ENCODE measurements at places on chromosomes 7 and 10.

DNA sequence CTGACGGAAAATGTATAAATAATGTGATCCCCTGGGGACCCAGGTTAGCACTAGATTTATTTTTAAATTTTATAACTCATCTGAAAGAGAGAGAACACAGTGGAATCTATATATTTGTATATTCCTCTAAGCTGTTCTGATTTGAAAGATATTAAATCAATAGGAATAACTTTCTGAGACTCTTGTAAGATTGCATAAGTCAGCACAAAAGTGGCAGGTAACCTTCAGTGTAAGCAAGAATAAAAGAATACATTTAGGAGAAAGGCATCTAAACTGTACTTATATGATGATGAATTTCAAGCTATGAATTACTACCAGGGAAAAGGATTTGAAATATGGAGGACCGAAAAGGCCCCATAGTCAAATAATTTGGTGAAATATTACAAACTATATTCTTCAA, 112.8 kb downstream of the TBXAS1 start:
- DNase-seq = no peak

- DNase-seq = no peak
Observed at GRCh38 chr10:90923111-90923731, 2.3 kb upstream of the ANKRD1 start.

DNA sequence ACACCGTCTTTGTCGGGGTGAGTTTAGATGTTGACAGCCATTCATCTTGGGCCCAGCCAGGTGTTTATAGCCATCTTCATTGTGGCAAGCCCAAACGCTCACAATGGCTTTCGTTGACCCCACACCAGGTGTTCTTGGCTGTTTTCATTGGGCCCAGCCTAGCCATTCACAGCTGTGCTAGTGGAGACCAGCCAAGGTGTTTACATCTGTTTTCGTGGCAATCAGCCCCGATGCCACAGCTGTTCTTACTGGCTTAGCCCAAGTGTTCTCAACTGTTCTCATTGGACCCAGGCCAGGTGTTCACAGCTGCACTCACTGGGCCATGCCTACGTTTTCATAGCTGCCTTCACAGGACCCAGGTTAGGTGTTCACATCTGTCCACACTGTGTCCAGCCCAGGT, 7.7 kb downstream of the FRG2B start:
- no peak for DNase-seq

- DNase-seq = peak; percentile 24
Observed at GRCh38 chr7:45872116-45873034, 507 bp downstream of the CCDC201 start.

DNA sequence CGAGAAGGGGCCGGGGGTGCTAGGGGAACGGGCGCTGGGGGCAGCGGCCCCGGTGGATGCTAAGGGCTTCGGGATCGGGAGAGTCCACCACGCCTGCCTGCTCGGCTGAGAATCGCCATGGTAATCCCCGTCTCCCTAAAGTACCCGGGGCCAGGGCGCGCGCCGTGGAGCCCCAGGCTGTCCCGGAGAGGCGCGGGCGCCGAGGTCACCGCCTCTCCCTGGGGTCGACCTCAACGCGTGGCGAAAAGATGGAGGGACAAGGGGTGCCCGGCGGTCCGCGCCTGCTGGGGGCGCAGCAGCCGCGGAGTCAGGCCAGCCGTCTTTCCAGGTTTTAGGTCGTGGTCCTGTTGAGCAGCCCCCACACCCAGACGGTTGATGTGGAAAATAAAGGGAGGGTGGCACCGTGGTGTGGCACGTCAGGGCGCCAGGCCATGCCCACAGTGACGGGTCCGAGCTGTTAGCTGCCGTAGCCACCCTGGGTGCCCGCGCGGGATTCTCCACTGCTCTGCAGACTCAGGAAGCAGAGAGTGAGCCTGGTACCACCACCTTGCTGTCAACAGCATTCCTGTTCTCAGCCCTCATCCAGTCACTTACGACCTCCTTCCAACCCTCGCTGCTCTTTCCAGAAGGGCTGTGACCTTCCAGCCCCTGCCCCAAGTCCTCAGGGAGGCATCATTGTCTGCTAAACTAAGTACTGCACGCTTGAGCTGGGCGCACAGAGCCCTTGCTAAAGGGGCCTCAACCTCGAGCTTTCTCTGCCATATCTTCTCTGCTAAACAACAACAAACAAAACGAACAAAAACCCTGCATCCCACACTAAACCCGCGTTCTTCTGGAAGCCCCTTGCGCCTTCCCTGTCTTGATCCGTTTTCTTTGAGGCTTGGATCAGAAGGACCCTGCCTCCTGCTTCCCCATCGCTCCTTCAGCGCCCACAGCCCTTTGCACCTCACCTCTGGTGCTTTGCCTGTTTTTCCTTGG, 666 bp downstream of the SMKR1 start:
- DNase-seq = no peak

DNA sequence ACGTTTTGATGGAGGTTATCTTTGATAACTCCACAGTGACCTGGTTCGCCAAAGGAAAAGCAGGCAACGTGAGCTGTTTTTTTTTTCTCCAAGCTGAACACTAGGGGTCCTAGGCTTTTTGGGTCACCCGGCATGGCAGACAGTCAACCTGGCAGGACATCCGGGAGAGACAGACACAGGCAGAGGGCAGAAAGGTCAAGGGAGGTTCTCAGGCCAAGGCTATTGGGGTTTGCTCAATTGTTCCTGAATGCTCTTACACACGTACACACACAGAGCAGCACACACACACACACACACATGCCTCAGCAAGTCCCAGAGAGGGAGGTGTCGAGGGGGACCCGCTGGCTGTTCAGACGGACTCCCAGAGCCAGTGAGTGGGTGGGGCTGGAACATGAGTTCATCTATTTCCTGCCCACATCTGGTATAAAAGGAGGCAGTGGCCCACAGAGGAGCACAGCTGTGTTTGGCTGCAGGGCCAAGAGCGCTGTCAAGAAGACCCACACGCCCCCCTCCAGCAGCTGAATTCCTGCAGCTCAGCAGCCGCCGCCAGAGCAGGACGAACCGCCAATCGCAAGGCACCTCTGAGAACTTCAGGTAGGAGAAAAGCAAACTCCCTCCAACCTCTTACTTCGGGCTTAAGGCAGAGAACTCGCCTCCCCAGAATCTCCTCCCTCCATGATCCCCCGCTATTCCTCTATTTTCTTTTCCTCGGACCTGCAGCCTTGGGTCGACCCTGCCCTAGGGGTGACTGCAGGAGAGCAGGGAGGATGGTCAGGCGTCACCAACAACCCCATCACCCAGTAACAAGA, at the start of gene SERPINE1:
Gene SERPINE1, plus strand, starts transcription at position 454 of the 809 bp plus-strand sequence. CDS start 1,290 bp downstream, outside the sequence.
- DNase-seq = peak; percentile 62

DNA sequence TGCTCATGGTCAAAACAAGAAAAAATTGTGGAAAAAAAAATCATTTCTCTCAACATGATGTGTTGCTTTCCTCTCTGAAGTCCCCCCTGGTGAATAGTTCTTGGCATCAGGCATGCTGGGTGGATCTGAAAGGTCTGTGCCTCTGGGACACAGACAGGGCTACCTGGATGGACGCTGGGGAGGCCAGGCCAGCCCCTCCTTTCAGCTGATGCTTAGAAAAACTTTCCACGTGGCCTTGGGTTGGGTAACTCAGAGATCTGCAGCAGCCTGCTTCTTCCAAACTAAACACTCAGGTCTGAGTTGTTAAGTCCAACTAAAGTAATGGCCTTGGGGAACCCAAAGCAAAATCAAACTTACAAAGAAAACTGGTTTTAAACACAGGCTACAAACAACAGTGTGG, 113.0 kb downstream of the CCDC3 start:
- DNase-seq = no peak

DNA sequence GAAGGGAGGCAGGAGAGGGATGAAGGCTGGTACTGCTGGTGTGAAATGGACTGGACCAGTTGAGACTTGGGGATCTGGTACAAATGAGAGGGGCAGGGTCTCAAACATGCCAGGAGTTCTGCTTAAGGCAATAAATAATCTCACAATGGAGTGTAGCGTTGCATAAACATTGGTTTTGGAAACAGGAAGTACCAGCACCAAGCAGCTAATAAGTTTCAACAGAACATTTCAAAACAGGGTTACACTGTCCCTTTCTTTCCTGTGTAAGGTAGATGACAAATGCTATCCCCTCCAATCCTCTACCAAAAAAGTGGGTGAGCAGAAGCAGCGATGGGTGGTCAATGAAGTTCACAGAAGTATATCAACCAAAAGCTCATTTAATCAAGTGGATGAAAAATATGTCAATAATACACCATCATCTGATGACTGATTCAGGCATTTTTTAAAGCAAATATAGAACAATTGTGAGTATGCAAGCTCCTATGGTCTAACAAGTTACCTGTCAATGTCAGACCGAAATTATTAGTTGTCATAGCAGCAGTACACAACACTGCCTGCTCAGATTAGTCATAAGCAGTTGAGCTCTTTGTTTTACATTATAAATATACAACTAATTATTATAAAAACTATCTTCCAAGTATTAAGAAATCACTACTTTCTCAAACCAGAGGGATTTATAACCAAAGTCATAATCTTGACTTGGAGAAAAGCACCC, 220.0 kb downstream of the FAM107B start:
- DNase-seq = no peak

GRCh38 chr7:29274146-29275017, 79.8 kb downstream of the CHN2 start:
- no peak for DNase-seq

DNA sequence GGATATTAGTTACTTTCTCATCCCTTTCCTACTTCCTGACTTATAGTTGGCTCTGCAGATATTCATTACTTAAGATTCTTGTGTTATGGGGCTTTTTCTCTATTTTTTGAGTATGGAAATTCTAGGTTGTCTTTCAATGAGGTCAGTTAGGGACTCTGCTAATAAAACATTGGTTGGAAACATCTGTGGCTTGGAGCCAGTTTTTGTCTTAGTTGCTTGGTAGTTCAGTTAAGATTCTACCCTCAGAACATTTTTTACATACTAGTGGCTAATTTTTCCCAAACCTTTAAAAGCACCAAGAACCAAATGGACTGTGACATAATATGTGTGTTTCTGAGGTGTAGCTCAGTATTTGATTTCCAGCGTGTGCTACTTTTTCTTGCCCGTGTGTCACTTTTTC, 305.6 kb upstream of the FZD1 start:
- no peak for DNase-seq

DNA sequence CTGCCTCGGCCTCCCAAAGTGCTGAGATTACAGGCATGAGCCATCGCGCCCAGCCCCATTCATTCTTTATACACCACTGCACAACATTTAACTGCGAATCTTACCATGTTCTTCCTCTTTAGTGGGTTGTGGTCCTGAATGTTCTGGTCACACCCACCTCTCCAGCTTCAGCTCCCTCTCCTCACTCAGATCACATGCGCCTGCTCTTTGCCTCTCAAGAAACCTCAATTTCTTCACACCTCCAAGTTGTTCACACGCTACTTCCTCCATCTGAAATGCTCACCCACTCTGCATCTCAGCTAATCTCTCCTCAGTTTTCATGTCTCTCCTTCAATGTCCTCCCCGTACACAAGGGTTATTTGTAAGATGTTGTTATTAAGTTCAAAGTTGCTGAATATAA, 2.4 kb upstream of the PRR15 start:
- DNase-seq = no peak

- DNase-seq = no peak
Observed at GRCh38 chr7:28086198-28086597, 94.4 kb downstream of the JAZF1 start.

- DNase-seq = peak; percentile 74
Observed at GRCh38 chr10:46992803-46993561, 81.8 kb downstream of the PTPN20 start.

GRCh38 chr10:3116508-3117100, 49.3 kb downstream of the PFKP start:
- DNase-seq = no peak

- no peak for DNase-seq
Observed at GRCh38 chr7:32489788-32490126, 423 bp downstream of the LSM5 start.

DNA sequence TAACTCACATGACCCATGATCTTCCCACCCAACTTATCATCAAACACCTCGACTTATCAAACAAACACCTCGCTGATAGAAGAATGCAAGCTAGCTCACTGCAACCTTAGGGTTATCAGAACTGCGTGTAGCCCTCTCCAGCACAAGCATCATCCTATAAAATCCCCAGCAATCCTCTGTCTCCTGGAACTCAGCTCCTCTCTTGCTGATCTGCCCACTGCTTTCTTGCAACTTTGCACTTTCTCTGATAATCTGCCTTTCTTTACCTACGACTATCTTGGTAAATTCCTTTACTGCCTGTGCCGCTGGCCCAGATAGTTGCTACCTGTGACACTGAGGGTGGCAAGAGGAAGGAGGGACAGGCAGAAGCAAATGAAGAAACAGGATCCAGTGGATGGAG, 210.9 kb downstream of the ACTR3B start:
- DNase-seq = no peak

DNA sequence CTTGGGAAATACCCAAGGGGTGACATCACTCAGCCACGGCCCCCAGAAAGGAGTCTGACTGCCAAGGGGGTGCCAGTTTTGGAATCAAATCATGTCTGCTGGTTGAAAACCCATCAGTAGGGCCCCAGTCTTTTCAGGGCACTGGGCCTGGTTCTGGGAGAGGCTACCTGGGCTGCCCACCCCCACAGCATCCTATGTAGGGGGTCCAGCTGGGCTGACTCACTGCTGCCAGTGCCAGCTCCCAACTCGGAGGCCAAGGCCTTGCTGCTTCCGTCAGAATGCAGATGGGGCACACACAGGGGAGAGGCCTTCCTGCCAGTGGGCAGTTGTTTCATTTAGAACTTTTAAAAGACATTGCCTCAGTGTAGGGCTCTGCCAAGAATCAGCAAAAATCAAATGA, 39.5 kb upstream of the DMBT1 start:
- no peak for DNase-seq

- DNase-seq = no peak
Observed at GRCh38 chr7:43791-44540, 148.4 kb upstream of the FAM20C start.

DNA sequence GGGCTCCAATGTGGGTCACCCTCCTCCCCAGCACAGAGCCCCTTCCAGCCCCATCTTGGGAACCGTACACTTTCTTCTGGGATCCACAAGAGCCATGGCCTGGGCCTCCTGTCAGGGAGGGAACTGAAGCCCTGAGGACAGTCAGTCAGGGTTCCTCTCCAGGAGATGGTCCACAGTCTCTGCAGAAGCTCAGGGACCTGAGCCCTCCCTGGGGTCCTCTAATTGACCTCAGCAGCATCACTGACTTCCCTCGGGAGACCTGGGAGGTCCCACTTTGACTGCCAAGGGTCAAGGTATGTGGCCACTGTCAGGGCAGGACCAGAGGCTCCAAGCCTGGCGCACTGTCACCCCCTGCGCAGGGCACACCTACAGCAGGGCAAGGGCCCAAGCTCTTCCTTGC, 32.3 kb downstream of the NOD1 start:
- no peak for DNase-seq

- no peak for DNase-seq
Observed at GRCh38 chr10:30987463-30987862, 44.2 kb downstream of the ZNF438 start.

- peak; percentile 19 for DNase-seq
Observed at GRCh38 chr10:96719850-96720421, 378 bp downstream of the PIK3AP1 start.

GRCh38 chr7:48781752-48782151, 142.6 kb upstream of the CDC14C start:
- no peak for DNase-seq

DNA sequence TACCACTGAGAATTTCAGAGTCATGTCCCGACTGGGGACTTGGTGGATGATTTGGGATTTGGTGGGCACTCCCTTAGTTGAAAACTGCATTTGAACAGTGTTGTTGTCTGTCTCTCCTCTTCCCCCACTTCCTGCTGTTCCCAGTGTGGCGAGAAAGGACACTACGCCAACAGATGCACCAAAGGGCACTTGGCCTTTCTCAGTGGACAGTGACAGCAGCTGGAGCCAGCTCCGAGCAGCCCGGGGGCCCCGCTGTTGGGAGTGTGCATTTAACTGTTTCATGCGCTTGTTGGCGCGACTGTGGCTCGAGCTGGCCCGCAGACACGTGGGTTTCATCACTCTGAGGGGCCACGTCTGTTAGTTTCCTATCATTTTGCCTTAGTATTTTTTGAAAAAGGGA, 9.7 kb downstream of the ATP5MF start:
- DNase-seq = no peak

All from BE2C (cell line).